Panc1 (cell line): ENCODE measurements at places on chromosomes 2 and 18.
A peak's percentile ranks its signal among the peaks of the same experiment; 100 is the strongest.

DNA sequence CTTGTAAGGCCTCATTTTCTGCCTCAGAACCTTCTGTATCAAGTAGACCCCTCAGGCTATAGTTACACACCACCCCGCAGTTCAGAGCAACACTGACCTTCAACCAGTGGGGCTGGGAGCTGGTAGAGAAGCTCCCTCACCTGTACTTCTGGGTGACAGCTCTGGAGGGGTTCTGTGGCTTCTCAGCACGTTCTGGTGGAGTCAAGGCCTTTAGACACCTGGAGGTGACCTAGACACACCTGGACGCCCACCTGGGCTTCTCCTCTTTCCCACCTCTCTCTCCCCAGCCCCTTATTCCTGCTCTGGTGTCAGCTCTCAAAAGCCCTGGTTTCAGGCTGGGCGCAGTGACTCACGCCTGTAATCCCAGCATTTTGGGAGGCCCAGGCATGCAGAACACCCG lies 7.3 kb upstream of the CIB4 start:
- no peak for DNase-seq

DNA sequence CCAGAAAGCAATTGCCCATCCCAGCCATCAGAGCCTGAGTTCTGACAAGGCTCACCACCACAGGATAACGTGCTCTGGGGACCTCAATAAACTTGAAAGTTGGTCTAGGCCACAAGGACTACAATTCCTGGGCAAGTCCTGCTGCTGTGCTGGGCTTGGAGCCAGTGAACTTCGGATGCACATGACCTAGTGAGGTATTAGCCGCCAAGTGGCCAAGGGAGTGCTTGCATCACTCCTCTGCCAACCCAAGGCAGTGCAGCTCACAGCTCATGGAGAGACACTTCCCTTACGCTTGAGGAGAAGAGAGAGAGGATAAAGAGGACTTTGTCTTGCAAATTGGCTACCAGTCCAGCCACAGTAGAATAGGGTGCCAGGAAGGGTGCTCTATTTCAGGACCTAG lies 219.6 kb downstream of the MBD2 start:
- DNase-seq: no peak

DNA sequence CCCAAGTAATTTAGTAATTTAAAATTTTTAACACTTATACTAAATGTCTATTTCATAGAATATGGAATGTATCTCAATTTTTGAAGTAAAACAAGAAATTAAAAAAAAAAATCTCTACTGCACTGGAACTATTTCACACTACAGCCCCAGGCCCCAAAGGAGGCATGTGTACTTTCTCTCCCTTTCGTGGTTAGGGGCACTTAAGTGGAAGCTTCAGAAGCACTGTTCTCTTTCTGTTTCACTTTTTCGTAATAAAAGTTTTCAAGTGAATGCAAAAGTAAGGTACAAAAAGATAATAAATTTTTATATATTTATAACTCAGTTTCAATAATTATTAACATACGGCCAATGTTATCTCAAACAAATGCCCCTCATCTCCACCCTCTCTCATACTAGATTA lies 123.8 kb upstream of the STON1 start:
- no peak for DNase-seq

- DNase-seq: no peak
Measured at GRCh38 chr2:230716588-230716987, 3.9 kb downstream of the CAB39 start.

- DNase-seq: peak; percentile 35
Measured at GRCh38 chr2:23312996-23313606, 71.9 kb upstream of the KLHL29 start.

- no peak for DNase-seq
Measured at GRCh38 chr2:6139142-6139541, 447.0 kb downstream of the SOX11 start.

- no peak for DNase-seq
Measured at GRCh38 chr2:207777124-207777523, 7.4 kb upstream of the FZD5 start.

- no peak for DNase-seq
Measured at GRCh38 chr18:29056800-29057199, 879.9 kb upstream of the CDH2 start.

DNA sequence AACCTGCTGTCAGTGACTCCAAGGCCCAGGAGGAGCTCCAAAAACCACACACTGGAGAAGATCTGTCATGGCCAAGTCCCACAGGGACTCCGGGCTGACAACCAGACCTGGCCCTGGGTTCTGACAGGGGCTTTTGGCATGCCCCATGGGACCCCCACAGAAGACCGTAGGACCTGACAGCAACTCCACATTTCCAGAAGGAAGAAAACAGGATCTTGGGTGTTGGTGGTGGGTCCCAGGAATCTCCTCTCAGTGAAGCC lies 275.9 kb upstream of the HS6ST1 start:
- no peak for DNase-seq

DNA sequence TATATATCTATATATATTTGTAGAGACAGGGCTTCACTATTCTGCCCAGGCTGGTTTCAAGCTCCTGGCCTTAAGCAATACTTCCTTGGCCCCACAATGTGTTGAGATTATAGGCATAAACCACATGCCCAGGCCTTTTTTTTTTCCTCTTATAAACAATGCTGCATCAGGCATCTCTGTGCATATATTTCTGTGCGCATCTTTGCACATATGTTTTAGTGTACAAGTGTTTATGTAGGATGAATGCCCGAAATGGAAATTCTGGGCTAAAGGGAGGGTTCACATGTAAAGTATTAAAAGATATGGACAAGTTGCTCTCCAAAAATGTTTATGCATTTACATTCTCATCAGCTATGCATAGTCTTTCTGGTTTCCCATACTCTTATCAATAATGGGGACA lies 183.2 kb upstream of the SPRED2 start:
- DNase-seq: no peak

GRCh38 chr2:105315314-105315713 lies 14.2 kb downstream of the TGFBRAP1 start:
- DNase-seq: no peak

- no peak for DNase-seq
Measured at GRCh38 chr2:128316777-128317180, 1.9 kb downstream of the HS6ST1 start.

GRCh38 chr2:142989273-142990204 lies 112.1 kb downstream of the KYNU start:
- DNase-seq: no peak

DNA sequence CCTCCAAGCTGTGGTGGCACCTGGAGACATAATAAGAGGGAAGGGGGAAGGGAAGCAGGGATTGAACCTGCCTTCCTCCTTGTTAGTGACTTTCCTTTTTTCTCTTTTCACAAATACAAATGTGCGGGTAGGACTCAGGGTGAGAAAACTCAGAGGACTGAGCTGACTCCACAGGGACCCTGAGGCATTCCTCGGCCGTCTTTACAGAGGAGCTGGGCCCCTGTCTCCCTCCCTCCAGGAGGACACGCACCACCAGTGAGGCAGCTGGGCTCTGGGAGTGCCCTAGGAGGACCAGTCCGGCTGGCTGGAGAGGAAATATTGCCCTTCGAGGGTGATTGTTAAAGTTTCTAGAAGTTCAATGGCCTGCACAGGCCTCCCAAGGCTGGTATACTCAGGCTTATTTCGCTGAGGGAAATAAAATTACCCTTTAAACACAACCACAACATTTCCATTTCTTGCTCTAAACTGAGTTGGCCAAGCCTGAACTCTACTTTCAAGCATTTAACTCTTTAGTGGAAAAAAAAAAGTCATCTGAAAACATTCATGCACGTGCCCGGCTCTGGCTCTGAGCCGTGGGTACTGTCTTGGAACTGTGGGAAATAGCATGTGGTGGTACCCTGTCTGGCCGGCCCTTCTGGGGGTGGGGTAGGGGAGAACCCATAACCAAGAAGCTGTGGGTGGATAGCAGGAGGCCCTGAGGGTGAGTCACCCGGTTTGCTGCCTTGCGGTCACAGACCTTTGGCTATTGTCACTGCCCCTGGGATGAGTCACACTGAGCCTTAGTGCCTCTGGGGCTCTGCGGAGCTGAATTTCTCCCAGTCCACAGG lies 116.0 kb downstream of the COPS8 start:
- DNase-seq: no peak

DNA sequence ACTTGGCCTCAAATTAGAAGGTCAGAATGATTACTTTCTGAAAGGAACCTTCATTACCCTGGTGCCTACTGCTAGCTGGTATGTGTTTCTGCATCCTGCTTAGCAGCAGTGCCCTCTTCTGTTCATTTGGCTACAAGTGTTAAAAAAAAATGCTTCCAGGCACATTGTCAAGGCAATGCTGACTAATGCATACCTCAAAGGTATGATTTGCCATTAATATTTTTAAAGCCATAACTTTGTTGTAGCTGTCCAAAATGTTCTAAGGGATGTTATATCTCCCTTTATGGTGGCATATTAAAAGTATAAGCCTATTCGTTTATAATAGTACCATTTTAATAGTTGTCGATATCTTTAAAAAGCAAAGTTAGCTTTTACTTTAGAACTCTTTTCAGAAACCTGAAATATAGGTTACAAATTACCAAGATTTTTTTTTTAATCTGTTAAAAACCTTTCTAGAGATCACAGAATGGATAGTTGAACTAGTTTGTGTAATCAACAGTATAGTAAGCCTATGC lies 52.0 kb upstream of the FAM171B start:
- peak; percentile 71 for DNase-seq

GRCh38 chr2:136242100-136242499 lies 124.2 kb upstream of the CXCR4 start:
- no peak for DNase-seq

DNA sequence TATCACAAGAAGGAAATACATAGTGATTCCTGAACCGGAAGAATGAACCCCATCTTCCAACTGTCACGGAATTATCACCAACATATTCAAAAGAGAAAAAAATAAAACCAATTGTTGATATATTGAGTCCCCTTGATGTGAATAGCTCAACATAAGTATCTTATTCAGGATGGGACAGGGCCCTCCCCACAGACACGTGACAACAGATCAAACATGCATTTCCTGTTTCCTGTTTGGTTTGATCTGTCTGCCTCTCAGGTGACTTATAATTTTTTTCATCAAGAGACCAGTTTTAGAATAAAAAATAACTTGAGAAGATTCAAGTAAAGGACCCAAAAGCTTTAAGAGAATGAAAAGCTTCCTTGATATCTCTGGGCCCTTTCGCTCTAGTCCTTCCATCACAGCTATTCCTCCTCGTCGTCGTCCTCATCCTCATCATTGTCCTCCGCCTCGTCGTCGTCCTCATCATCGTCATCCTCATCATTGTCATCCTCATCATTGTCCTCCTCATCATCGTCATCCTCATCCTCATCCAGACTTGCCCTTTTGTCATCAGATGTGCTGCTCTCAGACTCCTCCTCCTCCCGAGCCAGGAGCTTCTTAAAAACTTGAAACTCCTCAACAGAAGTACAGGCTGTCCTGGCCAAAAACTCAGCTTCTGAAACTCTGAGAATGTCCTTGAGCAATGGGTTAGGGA lies 6.3 kb downstream of the MTERF4 start:
- DNase-seq: no peak

DNA sequence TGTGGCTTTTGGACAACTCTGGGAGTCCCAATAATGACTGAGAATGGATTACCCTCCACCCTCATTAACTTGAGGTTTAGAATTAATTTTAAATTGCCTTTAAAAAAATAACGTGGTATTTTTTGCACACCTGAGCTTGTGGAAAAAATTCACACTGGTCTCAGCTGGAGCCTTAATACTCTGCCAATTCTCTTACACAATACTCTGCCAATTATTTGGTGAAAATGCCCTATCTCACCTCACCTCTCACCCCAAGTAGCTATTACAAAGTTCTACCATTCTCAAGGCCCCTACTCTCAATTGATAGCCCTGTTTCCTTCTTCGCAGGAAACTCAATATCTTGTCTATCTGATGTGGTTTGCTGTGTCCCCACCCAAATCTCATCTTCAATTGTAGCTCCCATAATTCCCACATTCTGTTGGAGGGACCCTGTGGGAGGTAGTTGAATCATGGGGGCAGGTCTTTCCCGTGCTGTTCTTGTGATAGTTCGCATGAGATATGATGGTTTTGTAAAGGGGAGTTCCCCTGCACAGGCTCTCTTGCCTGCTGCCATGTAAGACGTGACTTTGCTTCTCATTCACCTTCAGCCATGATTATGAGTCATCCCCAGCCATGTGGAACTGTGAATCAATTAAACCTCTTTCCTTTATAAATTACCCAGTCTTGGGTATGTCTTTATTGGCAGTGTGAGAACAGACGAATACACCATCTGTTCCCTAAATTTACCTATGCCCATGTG lies 27.4 kb upstream of the C2orf69 start:
- no peak for DNase-seq

- no peak for DNase-seq
Measured at GRCh38 chr2:27993950-27994728, 103.6 kb downstream of the BABAM2 start.

- no peak for DNase-seq
Measured at GRCh38 chr2:23711979-23712755, 214.8 kb downstream of the ATAD2B start.

DNA sequence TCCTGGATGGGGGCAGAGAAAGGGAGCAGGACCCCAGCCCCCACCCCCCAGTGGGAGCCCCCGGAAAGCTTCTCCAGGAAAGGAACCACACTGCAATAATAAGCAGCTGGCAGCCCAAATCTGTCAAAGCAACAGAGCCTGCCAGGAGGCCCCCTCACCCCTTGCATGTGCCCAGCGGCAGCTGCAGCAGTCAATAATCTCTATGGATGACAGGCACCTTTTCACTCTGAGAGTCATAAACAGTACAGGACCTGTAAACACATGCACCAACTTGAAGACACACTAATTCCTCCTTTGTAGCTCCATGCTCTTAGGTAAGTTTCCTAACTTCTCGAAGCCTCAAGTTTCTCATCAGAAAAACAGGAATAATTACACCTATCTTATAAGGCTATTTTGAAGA lies 26.2 kb upstream of the KDM3A start:
- no peak for DNase-seq

DNA sequence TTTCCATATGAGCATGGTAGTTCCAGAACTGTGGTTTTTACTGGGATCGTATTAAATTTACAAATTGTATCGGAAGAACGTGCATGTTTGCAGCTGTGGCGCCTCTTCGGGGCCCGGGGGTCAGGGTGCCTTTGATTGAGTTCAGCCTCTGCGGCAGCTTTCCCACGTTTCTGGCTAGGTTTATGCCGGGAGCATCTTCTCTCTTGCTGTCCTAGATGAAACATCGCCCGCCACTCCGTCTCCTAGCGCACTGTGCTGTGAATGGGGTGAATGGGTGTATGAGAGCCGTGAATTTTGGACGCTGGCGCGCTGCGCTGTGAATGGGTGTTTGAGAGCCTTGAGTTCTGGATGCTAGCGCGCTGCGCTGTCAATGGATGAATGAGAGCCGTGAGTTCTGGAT lies 12.3 kb downstream of the PDCD1 start:
- DNase-seq: no peak

GRCh38 chr18:59871711-59872362 lies 28.0 kb upstream of the PMAIP1 start:
- DNase-seq: no peak

GRCh38 chr2:197209742-197210408 lies 100.7 kb downstream of the ANKRD44 start:
- DNase-seq: no peak

DNA sequence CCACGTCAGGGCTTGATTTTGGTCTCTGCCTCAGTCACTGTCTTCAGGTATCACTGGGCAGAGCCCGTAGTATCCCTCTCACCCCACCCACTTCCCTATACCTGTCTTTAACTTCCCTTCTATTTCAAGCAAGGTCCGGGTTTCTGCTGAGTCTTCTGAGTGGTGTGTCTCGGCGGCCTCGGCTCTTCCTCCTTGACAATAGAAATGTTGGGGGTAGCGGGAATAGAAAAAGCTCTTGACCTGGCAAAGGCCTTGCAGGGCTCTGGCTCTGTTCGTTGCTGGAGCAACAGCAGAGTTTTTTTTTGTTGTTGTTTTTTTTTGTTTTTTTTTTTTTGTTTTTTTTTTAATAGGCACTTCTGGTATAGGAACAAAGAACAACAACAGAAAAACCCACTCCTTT lies 16.0 kb upstream of the IGFBP5 start:
- DNase-seq: no peak

GRCh38 chr2:186516396-186516795 lies 30.3 kb downstream of the ZC3H15 start:
- DNase-seq: no peak
